ENCODE measurements at places on chromosomes 16 and 17.

GRCh38 chr17:40735016-40735415, 20.1 kb downstream of the KRT25 start:
- no peak for DNase-seq

GRCh38 chr16:55470533-55471371, 8.2 kb upstream of the MMP2 start:
- DNase-seq: no peak

DNA sequence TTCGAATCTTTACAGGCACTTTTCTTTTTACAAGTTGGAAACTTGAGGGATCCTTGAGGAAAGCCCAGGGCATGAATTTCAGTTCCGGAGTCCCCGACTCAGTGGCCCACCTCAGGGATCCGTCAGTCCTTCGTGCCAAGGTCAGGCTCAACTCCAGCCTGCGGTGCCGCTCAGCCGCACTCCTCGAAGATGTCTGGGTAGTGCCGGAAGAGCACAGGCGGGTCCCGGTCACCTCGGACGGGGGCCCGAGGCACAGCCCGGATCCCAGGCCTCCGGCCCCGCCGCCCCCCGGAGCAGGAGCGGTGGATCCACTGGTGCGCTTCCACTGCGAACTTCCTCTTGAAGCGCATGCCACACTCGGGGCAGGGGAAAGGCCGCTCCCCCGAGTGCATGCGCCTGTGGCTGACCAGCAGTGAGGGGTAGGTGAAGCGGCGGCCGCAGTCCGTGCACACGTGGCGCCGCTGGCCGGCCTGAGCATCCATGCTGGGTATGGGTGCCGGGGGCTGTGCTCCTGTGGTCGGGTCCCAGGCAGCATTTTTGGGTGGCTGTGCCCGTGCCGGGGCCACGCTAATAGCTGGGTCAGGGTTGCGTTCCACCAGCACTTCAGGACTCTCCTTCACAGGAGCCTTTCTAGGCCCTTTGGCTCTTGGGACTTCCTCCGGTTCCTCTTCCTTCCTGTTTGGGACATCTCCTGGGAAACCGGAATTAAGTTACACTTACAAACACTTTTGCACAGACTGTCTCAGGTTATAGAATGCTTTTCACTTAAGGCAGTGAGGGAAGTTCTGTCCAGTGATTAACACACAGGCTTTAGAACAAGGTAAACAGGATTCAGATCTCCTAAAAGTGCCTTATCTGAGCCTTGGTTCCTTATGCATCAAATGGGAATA, 1.5 kb downstream of the ZNF688 start:
- no peak for DNase-seq

DNA sequence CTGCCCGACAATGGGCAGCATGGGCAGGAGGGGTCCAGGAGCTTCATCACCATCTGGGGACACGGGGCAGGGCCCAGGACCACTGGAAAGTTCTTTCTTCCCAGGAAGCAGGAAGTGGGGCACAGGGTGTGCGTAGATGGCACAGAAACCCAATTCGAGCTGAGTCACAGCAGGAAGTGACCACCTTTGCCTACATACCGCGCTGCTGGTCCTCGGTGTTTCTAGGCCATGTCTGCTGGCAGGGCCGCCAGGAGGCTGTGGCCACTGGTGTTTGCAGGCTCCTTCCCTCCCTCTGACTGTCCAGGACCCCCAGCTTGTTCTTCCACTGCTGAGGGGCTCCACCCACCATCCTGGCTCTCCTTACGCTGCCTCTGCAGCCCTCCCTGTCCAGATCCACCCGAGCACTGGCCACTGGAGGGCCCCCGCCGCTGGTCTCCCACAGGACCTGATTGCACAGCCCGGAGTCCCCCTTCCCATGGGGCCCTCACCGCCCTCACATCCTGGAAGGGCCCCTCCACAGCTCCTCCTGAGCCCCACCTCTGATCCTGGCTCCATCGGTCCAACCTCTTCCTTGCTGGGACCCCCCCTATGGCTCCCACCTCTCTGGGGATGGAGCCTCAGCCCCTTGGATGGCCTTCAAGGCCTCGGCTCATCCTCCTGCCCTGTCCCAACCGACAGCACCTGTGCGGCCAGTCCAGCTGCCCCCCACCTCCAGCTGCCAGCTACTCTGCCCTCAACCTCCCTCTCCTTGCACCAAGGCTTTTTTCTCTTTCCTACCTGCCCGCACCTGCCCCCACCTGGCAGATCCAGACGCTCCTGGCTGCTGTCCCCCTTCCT, 14.5 kb upstream of the RASD1 start:
- DNase-seq: no peak

DNA sequence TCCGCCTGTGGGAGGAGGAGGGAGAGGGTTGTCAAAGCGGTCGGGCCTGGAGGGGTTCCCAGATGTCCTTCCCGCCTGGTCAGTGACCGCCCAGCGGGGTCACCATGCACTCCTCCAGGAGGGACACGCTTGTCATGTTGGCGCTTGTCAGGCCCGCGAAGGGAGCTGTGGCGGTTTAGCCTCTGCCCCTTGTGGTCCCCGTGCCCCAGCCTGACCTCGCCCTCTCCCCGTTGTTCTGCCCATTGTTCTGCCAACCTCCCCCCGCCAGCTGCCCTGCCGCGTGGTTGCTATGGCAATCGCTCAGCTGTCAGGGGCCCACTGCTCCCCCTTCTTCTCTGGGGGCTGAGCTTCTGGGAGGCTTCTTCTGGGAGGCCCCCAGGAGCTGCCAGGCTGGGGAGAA, 146.4 kb upstream of the CIBAR2 start:
- DNase-seq: no peak

DNA sequence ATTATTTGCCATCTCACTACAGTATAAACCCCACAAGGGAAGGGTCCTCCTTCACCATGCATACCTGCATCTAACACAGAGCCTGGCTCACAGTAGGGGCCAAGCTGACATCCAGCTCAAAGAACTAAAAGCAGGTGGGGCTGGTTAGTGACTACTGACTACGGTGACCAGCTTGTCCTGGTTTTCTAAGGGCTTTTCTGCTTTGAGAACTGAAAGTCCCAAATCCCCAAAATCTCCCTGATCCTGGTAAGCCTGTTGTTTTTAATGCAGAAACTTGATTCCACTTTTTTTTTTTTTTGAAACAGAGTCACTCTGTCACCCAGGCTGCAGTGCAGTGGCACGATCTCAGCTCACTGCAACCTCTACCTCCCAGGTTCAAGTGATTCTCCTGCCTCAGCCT, 89.4 kb downstream of the NDE1 start:
- no peak for DNase-seq

GRCh38 chr16:3882531-3882930, 2.0 kb upstream of the CREBBP start:
- no peak for DNase-seq

DNA sequence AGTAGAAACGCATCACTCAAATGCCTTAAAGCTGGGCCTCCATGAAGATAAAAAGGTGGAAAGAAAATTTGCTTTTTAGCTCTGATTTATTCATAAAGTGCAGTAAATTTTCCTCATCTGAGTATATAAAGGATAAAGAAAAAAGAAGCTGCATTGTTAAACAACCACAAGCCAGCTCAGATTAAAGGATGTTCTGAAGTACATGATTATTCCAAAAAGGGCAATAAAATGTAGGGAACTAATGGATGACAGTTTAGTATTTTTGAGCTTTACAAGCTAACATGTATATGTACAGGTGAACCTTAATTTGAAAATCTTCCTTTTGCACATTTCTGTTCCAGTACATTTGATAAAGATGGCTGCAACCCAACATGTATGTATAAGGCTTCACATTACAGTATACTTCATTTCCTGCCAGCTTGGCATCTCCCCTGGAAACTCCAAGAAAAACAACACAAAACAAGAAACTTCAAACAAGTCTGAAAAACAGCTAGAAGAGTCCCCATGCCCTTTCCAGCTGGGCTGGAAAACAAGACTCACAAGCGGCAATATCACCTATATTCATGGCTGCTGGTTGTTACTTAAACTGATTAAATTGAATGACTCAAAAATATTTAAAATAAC, 225.7 kb downstream of the CEP112 start:
- no peak for DNase-seq

- no peak for DNase-seq
Observed at GRCh38 chr16:57892041-57892440, 78.9 kb downstream of the CNGB1 start.

DNA sequence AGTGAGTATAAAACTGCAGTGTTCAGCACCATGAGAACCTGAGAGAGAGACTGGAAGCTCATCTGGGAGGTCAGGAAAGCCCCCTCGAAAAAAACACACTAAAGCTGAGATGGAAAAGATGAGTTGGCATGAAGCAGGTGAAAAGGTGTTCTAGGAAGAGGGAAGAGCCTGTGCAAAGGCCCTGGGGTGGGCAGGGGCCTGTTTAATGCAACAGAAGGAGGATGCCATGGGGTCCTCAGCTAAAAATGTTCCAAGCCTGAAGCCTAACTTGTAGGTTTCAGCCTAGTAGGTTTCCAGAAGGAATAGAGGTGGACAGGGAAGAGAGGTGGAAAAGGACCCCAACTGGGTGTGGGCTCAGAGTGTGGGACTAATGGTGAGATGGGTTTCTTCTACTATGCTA, 242.3 kb upstream of the ZFHX3 start:
- DNase-seq: no peak

GRCh38 chr16:7366041-7366440, 33.4 kb downstream of the RBFOX1 start:
- DNase-seq: no peak

- DNase-seq: no peak
Observed at GRCh38 chr16:87317750-87318644, 805 bp upstream of the C16orf95 start.

DNA sequence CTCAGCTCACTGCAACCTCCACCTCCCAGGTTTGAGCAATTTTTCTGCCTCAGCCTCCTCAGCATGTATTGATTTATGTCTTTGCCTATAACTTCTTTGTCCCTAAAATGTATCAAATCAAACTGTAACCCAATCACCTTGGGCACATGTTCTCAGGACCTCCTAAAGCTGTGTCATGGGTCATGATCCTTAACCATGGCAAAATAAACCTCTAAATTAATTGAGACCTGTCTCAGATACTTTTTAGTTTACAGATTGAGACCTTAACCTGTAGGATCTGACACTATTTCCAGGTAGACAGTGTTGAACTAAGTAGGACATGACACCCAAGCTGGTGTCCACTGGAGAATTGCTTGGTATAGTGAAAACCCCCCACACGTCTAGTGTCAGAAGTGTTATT, 2.6 kb upstream of the ACSM3 start:
- DNase-seq: no peak

GRCh38 chr17:45299361-45299760, 17.5 kb downstream of the MAP3K14 start:
- DNase-seq: no peak

DNA sequence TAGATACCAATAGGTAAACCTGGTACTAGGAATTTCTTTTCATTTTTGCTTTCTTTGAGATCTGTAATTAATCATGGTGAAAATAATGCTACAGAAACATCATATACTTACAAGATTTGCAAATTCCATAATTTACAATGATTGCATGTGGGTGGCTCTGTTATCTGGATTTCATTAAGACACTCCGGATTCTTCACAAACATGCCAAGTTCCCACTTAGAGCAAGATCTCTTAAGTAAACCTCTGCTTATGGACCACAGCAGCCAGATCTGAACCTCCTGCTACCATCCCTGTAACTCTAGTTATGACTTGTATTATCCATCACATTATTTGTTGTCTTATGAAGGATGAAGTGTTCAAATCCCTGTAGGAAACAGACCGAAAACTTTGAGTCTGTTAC, 424.7 kb downstream of the CDH13 start:
- DNase-seq: no peak

DNA sequence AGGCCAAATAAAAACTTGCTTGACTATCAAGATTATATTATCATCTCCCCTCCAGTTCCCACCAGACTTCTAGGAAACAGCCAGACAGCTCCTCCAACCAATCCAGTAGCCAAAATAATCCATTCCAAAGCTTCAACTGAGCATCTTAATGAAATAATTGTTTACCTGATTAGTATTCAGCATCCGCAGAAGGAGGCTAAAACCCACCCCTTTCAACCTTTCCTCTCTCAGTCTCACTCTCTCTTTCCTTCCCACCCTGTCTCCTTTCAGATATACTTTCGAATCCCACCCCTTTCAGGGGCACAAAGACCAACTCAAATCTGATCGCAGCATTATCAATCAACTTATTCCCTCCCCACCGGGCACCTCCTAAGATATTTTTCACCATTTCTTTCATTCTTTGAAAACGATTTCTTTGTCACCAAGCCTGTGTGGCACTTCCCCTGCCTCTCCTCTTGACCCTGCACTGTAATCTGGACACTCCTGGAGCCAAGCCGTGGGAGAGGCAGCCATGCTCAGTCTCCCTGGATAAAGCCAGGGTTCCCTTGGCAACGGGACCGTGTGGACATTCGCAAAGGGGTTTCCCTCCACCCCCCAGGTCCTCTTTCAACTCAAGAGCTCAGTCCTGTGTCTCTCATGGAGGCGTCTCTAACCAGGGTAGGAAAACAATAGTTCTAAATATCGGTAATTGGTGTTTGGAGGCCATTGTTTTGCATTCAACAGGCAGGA, at the start of gene ANKFN1:
Gene ANKFN1 (plus strand): TSS at position 602 of the 729 bp plus-strand sequence. CDS start 59,193 bp downstream, outside the sequence.
- DNase-seq: no peak

DNA sequence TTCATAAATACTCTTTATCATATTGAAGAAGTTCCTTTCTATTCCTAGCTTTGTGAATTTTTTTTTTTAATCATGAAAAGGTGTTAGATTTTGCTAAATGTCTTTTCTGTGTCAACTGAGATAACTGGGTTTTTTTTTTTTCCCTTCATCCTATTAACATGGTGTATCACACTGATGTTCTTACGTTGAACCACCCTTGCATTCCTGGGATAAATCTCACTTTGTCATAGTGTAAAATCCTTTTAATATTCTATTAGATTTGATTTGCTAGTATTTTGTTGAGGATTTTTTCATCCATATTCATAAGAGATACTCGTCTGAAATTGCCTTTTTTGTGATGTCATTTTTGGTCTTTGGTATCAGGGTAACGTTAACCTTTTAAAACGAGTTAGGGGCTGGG, 49.2 kb downstream of the CHCT1 start:
- no peak for DNase-seq

DNA sequence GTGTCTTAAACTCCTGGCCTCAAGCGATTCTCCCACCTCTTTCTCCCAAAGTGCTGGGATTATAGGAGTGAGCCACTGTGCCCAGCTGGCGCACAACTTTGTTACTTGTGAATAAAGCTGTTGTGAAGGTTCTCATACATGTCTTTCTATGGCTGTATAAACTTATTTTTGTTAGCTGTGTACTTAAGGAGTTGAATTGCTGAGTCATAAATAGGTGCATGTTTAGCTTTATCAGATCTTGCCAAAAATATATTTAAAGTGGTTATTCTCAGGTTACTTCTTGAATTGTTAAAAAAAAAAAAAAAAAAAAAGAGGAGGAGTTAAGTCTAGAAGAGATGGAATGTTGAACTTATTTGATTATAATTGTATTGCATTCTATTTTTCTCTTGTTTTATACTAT, 47.6 kb upstream of the IRX3 start:
- no peak for DNase-seq

GRCh38 chr17:27577121-27577761, 53.7 kb upstream of the LGALS9 start:
- DNase-seq: no peak
